Stimulated activated CD4-positive, alpha-beta T cell treated with anti-CD3 and anti-CD28 coated beads, Interleukin-2, amount 100 ng/mL, for 48 hours (primary cell): ENCODE measurements at places on chromosomes 7 and 10.

GRCh38 chr10:35605191-35605590 is at the start of gene GJD4:
TSS of gene GJD4 (plus strand) at chr10:35605341. CDS start at chr10:35605568, 227 bp downstream.
- DNase-seq, result no peak

DNA sequence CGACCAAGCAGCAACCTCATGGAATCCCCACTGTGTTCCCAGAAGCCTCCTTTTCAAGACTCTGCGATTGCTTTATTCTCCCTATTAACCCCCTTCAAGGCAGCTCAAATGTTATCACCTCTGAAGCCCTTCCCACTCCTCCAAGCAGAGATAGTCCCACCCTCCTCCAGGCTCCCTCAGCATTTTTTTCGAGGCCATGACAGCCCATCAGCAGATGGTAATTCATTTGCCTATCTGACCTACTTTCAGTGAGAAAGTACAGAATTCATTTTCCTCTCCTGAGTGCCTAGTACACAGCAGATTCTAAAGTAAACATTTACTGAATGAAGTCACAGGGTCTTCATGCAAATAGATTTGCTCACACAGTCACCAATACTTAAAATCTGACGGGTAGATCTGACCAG is 47.8 kb downstream of the HERPUD2 start:
- no peak for DNase-seq

- DNase-seq, result no peak
These were observed 98.3 kb downstream of the GLI3 start for GRCh38 chr7:42138691-42139090.

GRCh38 chr7:47576031-47576865 is 5.7 kb downstream of the TNS3 start:
- no peak for DNase-seq

GRCh38 chr7:151271699-151272355 is 23.3 kb upstream of the SMARCD3 start:
- DNase-seq, result no peak

DNA sequence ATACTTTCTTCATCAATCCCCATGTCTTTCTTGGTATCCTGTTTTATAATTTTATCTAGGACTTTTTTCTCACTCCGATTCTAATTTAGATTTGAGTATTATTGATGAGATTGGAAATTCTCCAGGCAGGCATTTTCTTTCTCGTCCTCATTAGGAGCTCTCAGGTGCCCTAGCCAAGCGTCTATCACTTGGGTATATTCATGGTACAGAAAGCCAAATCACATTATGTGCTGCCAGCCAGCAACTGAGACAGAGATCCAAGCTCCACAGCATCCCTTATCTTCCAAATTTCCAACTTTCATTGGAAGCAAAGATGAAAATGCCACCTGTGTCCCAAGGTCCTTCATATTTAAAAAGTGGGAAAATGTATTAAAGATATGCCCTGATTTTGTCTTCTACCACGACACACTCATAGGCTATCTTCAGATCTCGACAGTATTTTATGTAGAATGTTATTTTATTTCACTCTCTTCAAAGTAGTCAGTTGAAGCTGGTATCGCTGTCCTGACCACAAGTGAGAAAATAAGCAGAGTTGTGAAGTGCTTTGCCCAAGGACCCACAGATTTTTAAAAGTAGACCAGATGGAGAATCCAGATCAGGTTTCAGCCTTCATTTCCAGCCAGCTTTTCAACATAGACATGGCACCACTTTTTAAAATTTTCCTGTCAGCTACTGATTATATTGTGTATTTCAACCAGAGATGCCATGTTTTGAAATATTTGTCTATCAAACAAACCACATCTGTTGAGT is 773.4 kb downstream of the CNTNAP2 start:
- no peak for DNase-seq

DNA sequence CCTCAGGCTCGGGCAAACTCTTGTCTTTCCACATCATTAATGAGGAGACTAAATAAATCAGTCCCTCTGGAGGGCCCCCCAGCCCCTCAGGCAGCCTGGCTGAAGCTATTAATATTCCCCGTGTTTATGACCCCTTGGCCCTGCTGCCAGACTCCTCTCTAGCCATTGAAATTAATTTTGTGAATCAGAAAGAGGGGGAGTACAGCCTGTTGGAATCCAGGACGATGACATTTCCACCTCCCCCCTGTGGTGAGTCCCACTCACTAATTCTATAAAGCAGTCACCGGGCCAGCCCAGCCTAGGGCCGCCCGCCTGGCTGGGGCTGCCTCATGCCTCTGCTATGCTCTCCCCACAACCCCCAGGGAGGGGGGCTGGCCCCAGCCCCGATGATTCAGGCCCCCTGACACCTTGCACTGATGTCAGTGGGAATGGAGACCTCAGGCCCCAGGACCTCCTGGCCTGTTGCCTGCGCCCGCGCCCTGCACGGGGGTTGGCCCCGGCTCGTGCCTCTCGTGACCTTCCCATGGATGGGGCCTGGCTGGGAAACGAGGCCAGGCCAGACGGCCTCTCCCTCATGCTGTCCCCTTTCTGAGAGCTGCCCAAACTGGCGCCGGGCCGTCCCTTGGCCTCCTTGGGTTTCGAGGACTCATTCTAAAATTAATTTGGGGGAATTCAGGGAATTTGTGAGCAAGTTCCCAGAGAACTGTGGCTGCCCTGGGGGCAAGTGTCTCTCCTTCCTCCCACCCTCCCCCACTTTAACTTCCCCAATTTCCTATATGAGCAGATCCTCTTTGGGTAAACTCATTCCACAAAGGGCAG is 34.0 kb downstream of the TMEM270 start:
- DNase-seq, result no peak

- no peak for DNase-seq
These were observed 6.3 kb upstream of the PANK1 start for GRCh38 chr10:89651205-89651915.

- no peak for DNase-seq
These were observed 131.3 kb downstream of the WDR11 start for GRCh38 chr10:120982507-120982906.

GRCh38 chr7:13604178-13604577 is 385.3 kb downstream of the ETV1 start:
- no peak for DNase-seq

GRCh38 chr7:55439627-55440026 is 74.5 kb downstream of the LANCL2 start:
- DNase-seq, result no peak

DNA sequence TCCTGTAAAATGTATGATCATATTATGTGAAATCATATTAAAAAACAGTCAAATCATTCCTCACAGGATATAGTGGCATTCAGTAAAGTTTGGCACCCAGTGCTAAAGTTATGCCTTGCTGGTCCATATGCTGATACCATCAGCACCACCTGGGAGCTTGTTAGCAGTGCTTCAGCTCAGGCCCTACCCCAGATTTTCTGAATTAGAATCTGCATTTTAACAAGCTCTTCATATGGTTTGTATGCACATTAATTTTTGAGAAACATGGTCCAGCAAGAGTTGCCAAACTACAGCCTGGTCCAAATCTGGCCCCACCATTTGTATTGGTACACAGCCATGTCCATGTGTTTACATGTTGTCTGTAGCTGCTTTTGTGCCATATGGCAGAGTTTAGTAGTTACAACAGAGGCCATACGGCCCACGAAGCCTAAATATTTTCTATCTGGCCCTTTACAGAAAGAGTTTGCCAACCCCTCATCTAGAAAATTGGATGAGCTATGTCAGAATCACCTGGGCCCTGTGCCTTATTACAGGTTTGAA is 30.1 kb downstream of the RAB18 start:
- no peak for DNase-seq

- no peak for DNase-seq
These were observed 6.1 kb downstream of the LRRTM3 start for GRCh38 chr10:66931949-66932343.

DNA sequence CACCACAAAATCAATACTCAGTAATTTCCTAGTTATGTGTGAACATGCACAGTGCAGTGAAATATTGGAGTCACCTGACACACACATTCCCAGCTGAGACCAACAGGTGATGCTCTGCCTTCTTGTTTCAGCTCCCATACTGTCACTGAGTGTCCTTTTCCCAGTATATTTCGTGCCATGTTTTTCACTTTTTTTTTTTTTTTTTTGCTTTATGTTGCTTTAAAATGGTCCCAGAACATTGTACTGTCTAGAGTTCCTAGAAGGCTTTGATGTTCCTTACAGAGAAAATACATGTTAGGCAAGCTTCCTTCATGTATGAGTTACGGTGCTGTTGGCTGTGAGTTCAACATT is 45.6 kb downstream of the ELAPOR2 start:
- no peak for DNase-seq

DNA sequence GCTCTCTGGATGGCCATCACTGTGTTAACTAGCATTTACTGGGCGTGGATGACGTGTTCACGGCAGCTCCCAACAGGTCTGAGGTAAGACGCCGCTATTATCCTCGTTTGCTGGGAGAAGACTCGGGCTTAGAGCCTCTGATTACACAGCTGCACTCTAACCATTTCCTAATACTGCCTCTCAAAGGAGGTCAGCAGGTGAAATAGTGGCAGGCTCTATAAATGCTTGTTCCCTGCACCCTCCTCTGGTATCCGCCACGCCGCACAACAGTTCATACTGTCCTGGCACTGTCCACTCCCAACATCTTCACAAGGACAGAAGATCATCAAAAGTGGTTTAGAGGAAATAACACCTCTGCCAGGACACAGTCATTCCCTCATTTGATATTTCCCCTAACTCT is 28.3 kb downstream of the HIPK2 start:
- no peak for DNase-seq

DNA sequence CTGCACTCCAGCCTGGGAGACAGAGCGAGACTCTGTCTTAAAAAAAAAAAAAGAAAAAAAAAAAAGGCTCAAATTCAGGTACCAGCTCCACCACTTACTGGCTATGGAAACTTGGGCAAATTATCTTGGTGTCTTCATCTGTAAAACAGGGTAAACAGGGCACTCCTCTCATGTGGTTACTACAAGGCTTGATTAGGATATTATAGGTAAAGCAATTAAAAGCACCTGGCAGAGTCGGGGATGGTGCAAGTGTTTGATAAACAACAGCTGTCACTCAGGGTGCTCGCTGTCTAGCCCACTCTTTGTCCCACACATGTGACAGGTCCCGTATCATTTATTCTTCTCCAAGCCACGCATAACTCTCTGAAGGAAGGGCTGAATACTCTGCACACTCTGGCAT is 96.9 kb downstream of the SORBS1 start:
- no peak for DNase-seq

- DNase-seq, result no peak
These were observed 30.6 kb upstream of the DLD start for GRCh38 chr7:107860279-107860961.

- no peak for DNase-seq
These were observed 6.6 kb downstream of the LEP start for GRCh38 chr7:128247640-128248194.

GRCh38 chr7:4149236-4149635 is 532.9 kb upstream of the FOXK1 start:
- no peak for DNase-seq

DNA sequence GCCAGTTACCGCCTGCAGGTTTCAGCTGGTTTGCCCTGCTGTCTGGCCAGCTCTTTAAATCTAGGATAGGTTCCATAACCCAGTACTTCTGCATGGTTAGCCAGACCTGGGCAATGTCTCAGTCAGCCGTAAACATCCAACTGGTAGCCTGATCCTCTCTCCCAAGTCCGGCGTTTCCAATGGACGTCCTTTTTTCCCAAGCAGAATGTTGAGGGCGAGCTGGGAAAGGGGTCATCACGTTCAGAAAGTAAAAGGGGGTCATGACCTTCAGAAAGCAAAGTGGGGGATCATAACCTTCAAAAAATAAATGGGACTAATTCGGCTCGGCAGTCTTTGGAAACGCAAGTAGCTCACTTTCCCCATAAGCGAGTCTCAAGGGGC is 430 bp downstream of the PON3 start:
- no peak for DNase-seq

- DNase-seq, result no peak
These were observed 1.8 kb downstream of the FRAT2 start for GRCh38 chr10:97332591-97333350.

DNA sequence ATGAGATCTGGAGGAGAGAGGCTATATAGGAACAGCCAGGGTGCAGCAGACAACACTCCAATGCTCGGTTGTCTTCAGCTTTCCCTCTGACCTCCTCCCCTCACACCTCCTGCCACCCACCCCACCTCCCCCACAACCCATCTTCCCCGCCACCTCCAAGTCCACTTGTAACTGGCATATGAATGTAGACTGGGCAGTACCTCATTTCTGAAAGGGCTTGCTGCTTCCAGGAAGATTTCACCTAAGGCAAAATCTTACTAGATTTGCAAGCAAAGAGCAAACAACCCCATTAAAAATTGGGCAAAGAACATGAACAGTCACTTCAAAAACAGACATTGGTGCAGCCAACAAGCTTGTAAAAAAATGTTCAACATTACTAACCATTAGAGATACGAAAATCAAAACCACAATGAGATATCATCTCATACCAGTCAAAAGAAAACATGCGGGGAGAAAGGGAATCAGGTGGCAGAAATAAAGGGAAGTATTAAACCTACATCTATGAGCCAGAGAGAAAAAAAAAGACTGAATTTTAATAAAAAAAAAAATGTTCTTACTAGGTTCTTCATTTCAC is 164.6 kb upstream of the C1GALT1 start:
- no peak for DNase-seq

DNA sequence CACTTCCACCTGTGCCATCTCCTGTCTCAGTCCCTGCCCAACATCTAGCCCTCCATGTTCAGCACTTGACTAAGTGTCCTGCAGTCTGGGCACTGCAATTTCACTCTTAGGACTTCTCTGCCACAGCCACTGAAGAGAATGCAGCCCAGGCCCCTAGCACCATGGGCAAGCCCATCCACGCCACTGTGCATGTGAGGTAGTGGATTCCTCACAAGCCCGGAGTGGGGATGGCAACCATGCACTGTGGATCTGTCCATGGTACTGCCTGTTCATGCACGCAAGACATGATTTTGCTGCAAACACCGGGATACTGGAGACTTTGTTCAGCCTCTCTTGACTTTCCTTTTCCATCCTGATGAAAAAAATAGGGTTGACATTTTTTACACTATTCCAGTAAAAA is 12.3 kb downstream of the DDC start:
- no peak for DNase-seq

GRCh38 chr10:24349379-24350001 is 140.6 kb downstream of the KIAA1217 start:
- DNase-seq, result no peak

DNA sequence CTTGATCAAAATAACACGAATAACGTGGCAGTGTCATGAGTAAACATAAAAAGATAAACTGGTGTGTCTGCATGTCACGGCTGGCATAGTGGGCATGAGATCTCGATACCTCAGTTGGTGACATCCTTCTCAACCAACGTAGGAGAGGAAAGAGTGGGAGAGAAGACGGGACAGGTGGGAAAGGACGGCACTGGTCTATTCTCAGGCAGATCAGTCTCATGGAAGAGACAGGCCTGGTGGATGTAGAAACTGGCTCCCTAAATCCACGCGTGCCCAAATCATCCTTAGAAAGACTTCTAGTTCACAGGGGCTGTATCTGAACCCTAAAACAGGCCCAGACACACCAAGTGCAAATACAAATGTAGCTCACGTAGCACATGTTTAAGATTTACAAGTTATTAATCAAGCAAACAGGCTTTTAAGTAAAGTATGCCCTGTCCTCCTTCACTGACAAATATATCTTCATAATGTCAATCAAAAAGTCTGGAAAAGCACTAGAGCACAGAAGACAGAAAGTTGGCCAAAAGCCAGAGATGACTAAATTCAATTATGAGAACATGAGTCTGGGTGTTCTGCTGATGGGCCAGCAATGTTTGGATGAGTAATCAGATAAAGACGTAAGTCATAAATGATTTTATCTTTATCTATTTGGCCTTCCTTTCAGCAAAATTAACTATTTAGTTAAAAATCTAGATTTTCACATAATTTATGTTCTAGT is 56.3 kb downstream of the SFMBT2 start:
- DNase-seq, result no peak

GRCh38 chr10:78291722-78292121 is 258.1 kb downstream of the RPS24 start:
- DNase-seq, result no peak
